SJSA1 (cell line): ENCODE measurements at places on chromosomes 5 and 9. TPM values are rescaled to one million over a fixed set of nuclear protein-coding genes. Genes with fewer than 3 reads are reported as not detected.

SLC31A2 gene
- total RNA-seq = 7.9 and 8.5 TPM in 2 replicates

MEIKIN gene
- not detected in 2 replicates for total RNA-seq

SCGB3A2 gene
- total RNA-seq = not detected in 2 replicates

DPYSL3 gene
- 125 and 156 TPM in 2 replicates for total RNA-seq

HAUS6 gene
- total RNA-seq = 13.5 and 14.0 TPM in 2 replicates

DCP2 gene
- total RNA-seq = 40.2 and 56.8 TPM in 2 replicates

LHX6 gene
- total RNA-seq = 4.6 and 6.4 TPM in 2 replicates

OR1J2 gene
- total RNA-seq = not detected in 2 replicates

GRCh38 chr5:74319076-74319475 lies 321.5 kb downstream of the ENC1 start:
- no peak for DNase-seq

- no peak for DNase-seq
Measured at GRCh38 chr5:119275601-119276173, 80.1 kb upstream of the TNFAIP8 start.

GRCh38 chr9:97384406-97385262 lies 27.3 kb upstream of the TDRD7 start:
- no peak for DNase-seq

- no peak for DNase-seq
Measured at GRCh38 chr5:4984461-4984860, 155.7 kb upstream of the ADAMTS16 start.

DNA sequence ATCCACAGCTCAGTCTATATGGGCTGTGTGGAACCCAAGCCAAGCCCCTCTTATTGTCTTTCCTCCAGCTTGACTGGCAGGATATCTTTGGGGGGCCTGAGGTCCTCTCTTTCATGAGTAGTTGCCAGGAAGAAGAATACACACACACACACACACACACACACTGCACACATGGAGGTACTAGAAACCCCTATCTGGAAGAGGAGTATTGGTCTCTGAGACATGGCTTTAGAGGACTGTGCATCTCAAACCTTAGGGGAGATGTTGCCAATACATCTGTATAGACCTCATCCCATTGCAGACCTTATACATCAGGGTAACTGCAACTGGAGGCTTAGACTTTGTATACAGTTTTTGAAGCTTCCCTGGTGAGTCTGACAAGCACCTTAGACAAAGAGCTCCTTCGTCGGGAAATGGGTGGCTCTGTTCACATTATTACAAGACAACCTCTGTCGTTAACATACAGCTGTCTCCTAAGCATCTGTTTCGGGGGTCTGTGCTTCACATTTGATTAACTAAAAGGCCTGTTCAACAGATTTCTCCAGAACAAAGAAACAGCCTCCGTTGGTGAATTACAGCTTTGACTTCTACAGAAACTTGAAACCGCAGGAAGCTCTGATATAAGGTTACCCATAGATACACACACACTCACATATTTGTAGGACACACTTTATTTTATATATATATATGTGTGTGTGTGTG lies 5.5 kb upstream of the ENTREP1 start:
- DNase-seq = no peak

- no peak for DNase-seq
Measured at GRCh38 chr5:82364497-82364896, 86.3 kb upstream of the RPS23 start.

- DNase-seq = no peak
Measured at GRCh38 chr5:76367623-76368371, 35.3 kb upstream of the IQGAP2 start.

- DNase-seq = no peak
Measured at GRCh38 chr9:28439688-28440087, 866.4 kb upstream of the C9orf72 start.
